ENCODE measurements at places on chromosomes 7 and 10.

DNA sequence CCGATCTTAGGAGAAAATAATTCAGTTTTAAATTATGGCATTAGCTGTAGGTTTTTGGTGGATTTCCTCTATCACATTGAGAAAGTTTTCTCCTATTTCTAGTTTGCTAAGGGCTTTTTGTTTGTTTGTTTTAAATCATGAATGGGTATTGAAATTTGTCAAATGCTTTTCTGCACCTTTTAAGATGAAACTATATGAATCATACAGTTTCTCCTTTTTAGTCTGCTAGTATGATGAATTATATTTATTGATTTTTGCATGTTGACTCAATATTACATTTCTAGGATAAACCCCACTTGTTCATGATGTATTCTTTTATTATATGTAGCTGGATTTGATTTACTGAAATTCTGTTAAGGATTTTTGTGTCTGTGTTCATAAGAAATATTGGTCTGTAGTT lies 70.3 kb upstream of the PIP4K2A start:
- no peak for DNase-seq

DNA sequence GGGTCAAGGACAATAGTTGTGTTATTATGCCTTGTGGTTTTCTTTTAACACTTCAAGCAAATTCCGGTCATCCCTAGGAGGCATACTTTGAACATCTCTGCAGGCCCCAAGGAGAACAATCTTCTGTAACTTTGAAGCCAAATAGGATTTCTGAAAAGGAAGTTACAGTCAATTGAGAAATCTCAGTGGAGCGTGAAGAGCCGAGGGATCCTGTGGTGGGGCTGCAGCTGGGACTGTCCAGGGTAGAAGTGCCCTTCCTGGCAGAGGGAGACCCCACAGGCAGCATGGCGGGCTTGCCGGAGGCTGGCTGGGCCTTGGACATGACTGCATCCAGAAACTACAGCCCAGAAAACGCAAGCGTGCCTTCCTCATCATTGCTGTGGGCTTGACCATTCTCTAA lies 179.7 kb downstream of the PTPN20 start:
- no peak for DNase-seq

- DNase-seq = peak; percentile 67
These were observed 330.4 kb upstream of the SEMA3A start for GRCh38 chr7:84524714-84525694.

GRCh38 chr7:96284835-96285234 lies 37.1 kb downstream of the SLC25A13 start:
- DNase-seq = no peak

GRCh38 chr10:70277396-70278030 lies 6.3 kb downstream of the NPFFR1 start:
- DNase-seq = no peak

DNA sequence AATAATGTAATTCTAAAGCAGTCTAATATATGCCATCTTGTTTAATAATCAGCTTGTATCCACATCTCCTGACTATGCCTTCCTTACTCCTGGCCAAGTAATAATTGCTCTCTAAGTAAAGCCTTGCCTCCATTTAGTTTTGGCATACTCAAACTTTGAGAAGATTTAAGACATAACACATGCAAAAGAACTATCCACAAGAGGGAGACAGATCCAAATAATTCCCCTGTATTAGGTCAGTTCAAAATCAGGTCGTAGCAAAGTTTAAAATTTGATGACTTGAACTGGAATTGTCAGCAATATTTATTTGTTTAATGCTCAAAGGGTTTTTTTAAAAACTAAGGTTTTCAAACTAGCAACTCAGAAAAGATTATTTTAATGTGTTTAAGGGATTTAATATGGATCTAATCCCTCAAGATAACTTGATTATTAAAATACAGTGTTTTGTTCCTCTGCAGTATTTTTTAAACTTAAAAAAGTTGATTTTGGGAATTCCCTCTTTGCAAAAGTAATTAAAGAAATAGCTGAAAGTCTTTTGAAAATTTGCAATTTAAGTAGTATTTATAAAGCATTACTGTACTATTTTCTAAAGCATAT lies 95.3 kb downstream of the HDAC9 start:
- DNase-seq = peak; percentile 64

- peak; percentile 88 for DNase-seq
These were observed 257.2 kb downstream of the KIAA1217 start for GRCh38 chr10:24465891-24466818.

DNA sequence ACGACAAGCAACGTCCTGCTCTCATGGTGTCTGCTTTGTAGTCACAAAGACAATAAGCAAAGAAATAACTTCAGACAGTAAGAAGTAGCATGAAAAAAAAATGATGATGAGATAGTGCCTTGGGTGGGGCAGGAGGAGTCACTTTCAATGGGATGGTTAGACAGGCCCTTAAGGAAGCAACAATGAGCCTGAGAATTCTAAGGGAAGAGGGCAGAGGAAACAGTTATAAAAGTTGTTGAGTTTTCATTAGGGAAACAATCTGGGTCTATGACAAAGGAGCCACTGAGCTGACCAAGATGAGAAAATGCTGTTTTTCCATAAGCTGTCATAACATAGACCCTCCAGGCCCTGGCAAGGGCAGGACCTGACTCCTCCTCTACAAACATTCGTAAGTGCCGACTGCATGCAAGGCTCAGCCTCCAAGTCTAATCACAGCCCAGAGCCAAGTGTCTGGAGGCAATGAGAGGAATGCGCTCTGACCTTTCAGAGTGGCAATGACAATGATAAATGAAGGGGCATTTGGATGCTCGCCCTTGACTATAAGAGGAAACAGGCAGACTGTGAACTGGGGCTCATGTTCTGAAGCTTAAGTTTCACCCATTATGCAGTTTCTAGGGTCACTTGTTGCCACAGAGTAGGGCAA lies 43.7 kb downstream of the PPP1R3C start:
- peak; percentile 73 for DNase-seq

GRCh38 chr10:73246322-73246645 lies 771 bp downstream of the DNAJC9 start:
- no peak for DNase-seq

DNA sequence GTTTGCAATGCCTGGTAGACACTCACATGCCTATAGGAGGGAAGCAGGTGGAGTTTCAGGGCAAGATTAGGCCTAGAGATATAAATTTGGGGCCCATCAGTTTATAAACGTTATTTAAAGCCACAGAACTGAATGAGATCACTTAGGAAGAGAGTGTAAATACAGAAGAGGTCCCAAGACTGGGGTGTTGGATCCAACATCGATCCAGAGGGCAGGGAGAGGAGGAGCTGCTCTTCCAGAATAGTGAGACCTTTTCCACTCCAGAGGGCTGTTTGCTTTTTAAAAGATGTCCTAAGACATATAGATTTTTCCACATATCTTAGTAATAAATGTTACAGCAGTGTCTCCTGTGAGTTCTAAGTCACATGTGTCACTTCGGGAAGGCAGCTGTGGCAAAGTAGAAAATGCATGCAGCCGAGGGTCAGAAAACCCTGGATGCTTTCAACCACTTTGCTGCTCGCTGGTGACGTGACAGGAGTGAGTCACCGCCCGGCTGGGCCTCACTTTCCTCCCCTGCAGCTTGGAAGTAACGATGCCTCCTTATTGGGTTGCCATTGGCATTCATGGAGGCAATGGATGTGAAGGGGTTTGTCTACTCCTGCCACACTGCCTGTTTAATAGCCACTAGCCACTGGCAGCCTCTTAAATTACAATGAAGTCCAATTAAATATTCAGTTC lies 95.4 kb downstream of the TRIL start:
- DNase-seq = no peak

Data from AG08395 (cell line).